ENCODE measurements at places on chromosomes 3 and 15.

GRCh38 chr3:77835921-77836320 is 796.0 kb downstream of the ROBO2 start:
- no peak for DNase-seq

DNA sequence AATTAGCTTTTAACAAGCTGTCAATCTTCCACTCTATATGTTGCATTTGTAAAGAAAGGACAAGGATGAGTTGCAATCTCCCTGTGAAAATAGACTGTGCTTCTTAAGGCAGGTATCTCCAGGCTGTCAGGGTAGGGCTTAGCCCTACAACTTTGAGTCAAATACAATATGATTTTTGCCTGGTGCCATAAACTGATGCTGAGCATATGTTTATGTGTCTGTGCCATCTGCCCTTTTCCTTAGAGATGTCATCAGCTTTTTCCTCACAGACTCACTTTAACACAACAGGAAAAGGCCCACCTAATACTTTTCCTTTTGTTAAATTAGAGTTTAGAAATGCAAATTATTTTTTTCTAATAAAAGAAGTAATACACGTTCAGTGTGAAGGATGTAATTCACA is 548.3 kb downstream of the NLGN1 start:
- no peak for DNase-seq

GRCh38 chr3:29914861-29915524 is 634.1 kb downstream of the RBMS3 start:
- DNase-seq, result peak; percentile 69

- no peak for DNase-seq
These were observed 52.4 kb downstream of the COPS2 start for GRCh38 chr15:49103002-49103401.

GRCh38 chr3:171878461-171879225 is 35.5 kb downstream of the TMEM212 start:
- DNase-seq, result peak; percentile 12

DNA sequence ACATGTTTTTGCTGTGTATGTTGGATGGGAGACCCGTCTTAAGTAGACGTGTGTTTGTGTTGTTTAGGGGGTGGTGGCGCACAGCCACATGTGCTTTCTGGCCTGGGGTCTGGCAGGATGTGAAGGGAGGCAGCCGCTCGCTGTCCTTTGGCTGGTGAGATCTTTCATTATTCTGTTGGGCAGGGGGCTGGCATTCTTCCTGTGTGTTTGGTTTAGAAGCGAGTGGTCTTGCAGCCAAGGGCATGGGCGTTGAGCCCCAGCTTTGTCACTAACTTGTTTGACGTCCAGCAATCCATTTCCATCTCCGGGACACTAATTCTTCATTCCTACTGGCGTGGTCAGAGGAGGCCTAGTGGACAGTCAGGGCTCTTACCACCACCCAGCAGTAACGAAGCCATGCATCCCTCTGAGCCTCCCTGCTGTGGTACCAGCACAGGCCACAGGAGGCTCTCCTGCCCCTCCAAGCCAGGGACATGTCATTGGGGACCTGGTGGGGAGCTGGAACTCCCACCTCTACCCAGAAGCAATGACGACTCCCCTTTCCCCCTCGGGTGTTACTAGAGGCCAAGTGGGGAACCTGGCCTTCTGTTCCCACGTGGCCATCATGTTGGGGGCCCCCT is 10.7 kb downstream of the THSD4 start:
- no peak for DNase-seq

- no peak for DNase-seq
These were observed 82.3 kb downstream of the TNIK start for GRCh38 chr3:171377859-171378258.

GRCh38 chr3:155957412-155957880 is 87.0 kb downstream of the GMPS start:
- DNase-seq, result no peak

- DNase-seq, result no peak
These were observed 75.7 kb downstream of the TRIM69 start for GRCh38 chr15:44812029-44812517.

DNA sequence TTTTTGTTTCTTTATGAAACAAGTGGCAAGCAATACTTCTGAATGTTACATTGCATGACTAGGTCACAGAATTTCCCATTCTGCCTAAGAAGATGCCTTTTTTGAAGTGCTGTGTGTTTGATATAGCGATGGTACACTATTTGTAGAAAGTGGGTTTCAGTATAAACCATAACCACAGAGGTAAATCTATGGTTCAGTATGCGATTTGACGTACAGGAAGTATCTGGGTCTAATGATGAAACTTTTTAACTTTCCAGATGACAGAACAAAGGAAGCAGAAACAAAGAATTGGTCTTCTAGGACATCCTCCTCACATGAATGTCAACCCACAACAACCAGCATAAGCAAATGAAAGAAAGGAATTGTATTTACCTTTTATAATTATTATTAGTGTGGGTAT is 133.4 kb upstream of the BHLHE40 start:
- DNase-seq, result no peak
